ELR (cell line): ENCODE measurements at places on chromosomes 16 and 17.
A peak's percentile ranks its signal among the peaks of the same experiment; 100 is the strongest.

DNA sequence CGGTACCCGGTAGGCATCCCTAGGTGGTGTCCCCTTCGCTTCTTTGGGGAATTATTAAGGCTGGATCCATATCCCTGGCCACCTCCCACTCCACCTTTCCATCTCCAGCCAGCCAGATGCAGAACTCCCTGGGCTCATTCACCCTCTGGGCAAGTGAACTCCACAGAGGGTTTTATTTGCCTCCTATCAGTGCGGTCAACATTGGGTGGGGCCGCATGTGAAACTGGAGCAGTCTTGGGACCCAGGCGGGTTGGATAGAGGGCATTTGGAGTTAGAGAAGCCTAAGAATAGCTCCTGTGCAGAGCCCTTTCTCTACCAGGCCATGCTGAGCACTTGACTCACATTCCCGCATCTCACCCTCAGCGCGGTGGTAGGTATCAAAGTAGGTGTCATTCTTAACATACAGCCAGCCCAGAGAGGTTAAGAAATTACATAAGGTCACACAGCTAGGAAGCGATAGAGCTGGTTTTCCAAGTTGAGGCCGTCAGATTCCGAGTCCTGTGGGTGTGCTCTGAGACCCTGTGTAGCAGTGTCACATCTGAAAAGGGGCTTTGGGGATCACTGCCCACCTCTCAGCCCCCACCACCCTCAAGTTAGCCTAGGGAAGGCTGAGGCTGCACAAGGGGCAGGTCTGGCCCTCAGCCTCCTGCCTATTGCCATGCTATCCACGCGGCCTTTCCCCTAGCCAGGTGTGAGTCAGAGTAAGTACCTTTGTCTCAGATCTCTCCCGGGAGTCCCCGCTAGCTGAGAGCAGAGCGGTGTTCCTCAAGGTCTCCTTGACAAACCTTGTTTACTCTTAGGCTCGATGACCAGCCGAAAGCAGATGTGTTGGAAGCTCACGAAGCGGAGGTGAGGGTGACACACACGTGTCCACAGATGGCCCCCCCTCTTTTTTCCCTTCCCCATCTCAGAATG, 26.9 kb upstream of the LGALS9 start:
- no peak for DNase-seq

GRCh38 chr16:30401768-30402425, 5.5 kb upstream of the ZNF771 start:
- DNase-seq: no peak

DNA sequence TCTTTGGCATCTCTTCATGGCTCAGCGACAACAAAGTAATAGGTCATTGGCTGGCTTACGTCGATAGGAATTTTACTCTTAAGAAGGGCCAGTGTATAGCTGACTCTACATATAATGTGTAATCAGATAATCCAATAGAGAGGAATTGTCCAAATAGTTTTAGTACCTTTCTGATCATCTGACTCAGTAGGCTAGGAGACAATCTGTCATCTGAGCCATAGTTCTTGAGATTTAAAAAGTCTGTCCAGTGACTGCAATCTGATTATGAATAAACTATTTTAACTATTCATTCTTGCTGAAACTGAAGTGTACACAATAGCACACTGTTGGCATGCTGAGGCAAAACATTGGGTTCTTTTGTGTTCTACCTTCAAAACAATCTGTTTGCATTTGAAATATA, 21.4 kb upstream of the NOL11 start:
- no peak for DNase-seq

- peak; percentile 41 for DNase-seq
Observed at GRCh38 chr16:71311553-71312158, 22.5 kb upstream of the CMTR2 start.

DNA sequence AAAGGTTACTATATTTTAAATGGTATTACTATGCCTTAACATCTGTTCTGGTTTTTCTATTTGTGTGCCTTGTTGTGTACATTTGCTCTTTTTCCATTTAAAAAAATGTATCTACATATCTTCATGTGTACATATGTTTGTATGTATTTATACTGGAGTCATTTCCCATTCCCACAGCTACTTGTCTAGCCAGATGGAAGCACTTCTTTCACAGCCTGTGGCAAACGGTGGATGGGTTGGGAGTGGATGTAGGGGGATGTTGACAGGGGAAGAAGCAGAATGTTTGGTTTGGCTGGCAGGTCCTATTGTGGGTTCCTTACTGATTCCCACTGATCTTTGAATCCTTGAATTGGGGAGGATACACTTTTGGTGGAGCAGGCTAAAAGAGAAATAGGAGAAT, 93.6 kb upstream of the CNTNAP4 start:
- DNase-seq: no peak

GRCh38 chr17:13569398-13570123, 32.2 kb downstream of the HS3ST3A1 start:
- no peak for DNase-seq

- DNase-seq: no peak
Observed at GRCh38 chr17:69679829-69680228, 265.3 kb downstream of the MAP2K6 start.

GRCh38 chr16:71214746-71215381, 15.7 kb downstream of the HYDIN start:
- DNase-seq: peak; percentile 27
